ENCODE measurements at places on chromosomes 7 and 10. TPM values are rescaled to one million over a fixed set of nuclear protein-coding genes. Genes with fewer than 3 reads are reported as not detected.

The SHH gene
- total RNA-seq, result not detected

The NPFFR1 gene
- total RNA-seq, result not detected

GRCh38 chr7:51139796-51140195 lies 176.8 kb downstream of the COBL start:
- DNase-seq, result peak; percentile 83

- DNase-seq, result no peak
These were observed 123.9 kb downstream of the CREB5 start for GRCh38 chr7:28536259-28536658.

DNA sequence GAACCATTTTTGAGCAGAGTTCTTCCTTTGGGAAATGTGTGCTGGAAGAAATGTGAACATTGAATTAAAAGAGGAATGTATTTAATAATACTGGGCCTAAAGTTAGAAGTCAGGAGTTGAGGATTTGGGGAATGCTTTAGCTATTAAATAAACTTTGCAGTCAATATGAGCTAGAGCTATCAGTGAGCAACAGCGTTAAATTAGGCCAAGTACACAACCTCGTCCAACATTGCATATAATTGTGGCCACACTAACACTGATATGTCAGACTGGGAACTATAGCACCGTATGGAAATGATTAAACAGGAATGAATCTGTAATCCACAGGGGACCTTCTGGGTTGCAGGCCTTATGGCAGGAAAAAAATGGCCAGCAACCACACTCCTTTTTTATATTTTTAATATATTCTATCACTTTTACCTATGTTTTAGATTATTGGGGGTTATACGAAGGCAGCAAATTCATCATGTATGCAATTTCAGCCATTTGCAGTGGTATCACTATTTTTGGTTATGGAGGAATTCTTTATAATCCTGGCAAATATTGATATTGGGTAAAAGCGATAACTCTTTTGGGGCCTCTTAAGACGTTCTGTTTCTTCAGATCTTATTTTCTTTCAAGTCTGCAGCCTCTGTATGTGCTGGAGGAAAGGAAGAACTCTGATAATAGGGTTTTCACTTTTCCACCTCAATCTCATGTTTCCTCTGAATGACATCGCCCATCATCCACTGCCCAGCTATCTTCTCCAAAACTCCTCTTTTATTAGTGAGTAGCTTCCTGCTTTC lies 236.3 kb upstream of the PLXDC2 start:
- no peak for DNase-seq

All from dermis blood vessel endothelial cell (primary cell).